ENCODE measurements at places on chromosomes 3 and 15.

DNA sequence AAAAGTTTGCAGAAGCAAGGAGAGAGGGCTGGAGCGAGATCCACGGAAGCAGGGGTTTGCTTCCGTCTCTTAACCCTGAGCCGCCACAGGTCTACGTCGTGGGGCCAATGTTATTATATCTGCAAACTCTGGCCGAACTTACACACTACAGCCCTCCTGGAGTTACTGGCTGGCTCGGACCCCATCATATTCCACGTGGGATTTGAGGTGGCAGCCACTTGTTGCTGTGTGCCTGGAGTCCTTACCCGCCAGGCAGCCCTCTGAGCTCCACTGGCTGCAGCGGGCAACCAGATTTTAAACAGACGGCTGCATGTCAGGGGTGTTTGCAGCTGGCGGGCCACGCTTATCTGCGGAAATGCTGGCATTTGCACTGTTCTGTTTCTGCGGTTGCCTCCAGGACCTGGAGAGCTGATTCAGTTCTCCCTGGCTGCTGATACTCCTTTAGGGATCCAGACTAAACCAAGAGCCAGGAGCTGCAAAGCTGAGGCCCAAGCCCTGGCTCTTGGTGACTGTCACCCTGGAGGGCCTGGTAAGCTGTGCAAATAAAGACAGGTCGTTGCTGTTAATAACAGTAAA lies 34.7 kb downstream of the TM2D3 start:
- H3K27me3 ChIP-seq: no peaks in the 10 kb centered on the region
- no peak overlapping the region for H3K27ac ChIP-seq

DNA sequence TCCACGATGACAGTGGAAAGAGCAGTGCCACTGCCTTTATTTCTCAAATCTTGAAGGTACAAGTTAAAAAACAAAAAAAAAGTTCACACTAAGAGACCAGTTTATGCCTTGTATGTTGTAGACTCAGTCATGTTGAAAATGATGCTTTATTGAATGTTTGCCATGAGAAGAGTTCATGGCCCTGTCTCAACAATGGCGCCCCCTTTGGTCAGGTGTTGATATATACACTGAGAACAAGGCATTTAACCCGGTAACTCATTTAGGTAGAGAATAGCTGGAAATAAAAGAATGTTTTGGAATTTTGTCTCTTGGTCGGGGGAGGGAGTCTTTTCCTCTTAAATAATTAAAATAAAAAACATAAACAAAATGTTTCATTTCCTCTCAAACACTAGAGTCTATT lies 145.6 kb upstream of the SLC2A2 start:
- H3K36me3 ChIP-seq: peaks cover 4% of the 10 kb centered on the region
- H3K27ac ChIP-seq: no peak overlapping the region
- H3K27me3 ChIP-seq: no peaks in the 10 kb centered on the region

- no peak overlapping the region for H3K27ac ChIP-seq
- no peak for DNase-seq
- H3K4me3 ChIP-seq: no peak overlapping the region
- no peaks in the 10 kb centered on the region for H3K27me3 ChIP-seq
- H3K36me3 ChIP-seq: no peaks in the 10 kb centered on the region
- H3K4me1 ChIP-seq: peaks cover 22% of the 10 kb centered on the region
These were observed 56.9 kb downstream of the GLCE start for GRCh38 chr15:69217381-69217780.

- H3K36me3 ChIP-seq: no peaks in the 10 kb centered on the region
- H3K4me3 ChIP-seq: no peak overlapping the region
- H3K4me1 ChIP-seq: no peaks in the 10 kb centered on the region
- no peak overlapping the region for H3K27ac ChIP-seq
- no peaks in the 10 kb centered on the region for H3K27me3 ChIP-seq
- no peak for DNase-seq
These were observed 159.5 kb downstream of the SPATA16 start for GRCh38 chr3:172981407-172981983.

GRCh38 chr3:122358703-122359032 lies 24.4 kb downstream of the MIX23 start:
- H3K27ac ChIP-seq: no peak overlapping the region
- H3K4me1 ChIP-seq: no peaks in the 10 kb centered on the region
- DNase-seq: no peak
- no peaks in the 10 kb centered on the region for H3K27me3 ChIP-seq
- no peak overlapping the region for H3K4me3 ChIP-seq
- no peaks in the 10 kb centered on the region for H3K36me3 ChIP-seq

DNA sequence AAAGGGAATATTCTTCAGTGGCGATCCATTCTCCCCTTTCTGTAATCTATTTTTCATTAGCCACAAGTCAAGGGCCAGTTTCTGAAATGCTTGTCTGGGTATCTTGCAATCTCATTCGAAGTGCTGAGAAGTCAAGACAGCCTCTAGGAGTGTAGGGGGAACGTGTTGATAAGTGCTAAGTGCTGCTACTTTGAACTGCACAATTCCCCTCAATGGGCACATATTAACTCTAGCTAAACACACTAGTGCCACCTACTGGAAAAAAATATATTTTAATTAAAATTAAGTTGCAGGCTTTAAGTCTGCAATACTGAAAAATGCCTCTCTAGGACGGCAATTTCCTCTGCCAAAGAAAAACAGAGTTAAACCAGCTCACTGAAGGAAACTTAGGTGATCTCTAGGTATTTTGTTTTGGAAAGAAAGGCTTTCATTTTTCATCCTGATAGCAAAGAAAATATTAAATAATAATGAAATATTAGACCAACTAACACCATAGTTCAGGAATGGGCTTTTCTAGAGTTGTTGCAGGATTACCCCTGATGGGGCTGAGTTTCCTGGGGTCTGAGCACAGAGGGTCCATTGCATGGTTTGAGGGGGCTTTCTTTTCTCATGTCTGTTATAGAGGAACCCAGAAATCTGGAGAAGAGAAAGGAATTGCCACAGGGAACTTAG lies 181.9 kb upstream of the KBTBD8 start:
- H3K4me1 ChIP-seq: no peaks in the 10 kb centered on the region
- H3K36me3 ChIP-seq: no peaks in the 10 kb centered on the region
- no peak overlapping the region for H3K4me3 ChIP-seq
- no peaks in the 10 kb centered on the region for H3K27me3 ChIP-seq

DNA sequence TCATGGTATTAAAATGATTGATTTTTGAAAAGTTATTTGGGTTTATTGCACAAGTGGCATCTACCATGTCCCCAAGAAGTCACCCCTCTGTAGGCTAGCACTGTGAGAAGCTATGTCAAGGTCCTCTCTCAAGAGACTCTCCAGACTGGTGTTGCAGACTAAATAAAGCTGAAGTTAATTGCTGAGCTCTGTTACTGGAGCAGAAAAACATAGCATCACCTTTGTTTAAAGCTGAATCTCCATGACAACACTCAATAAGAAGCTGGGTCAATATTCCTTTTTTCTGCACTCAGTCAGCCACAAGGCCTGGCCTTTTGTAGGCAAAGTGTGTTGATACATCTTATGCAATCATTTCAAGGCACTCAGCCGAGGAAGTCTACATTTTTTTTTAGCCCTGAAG lies 806.6 kb upstream of the LMCD1 start:
- H3K4me1 ChIP-seq: no peaks in the 10 kb centered on the region
- H3K27me3 ChIP-seq: no peaks in the 10 kb centered on the region
- DNase-seq: no peak

DNA sequence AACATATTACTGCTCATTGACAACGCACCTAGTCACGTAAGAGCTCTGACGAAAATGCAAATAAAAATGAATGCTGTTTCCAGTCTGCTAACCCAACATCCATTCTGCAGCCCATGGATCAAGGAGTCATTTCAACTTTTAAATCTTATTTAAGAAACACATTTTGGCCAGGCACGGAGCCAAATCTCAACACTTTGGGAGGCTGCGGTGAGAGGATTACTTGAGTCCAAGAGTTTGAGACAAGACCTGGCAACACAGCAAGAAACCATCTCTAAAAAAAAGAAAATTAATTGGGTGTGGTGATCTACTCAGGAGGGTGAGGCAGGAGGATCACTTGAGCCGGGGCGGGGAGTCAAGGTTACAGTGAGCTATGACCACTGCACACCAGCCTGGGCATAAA lies 22.4 kb upstream of the TM4SF19 start:
- H3K36me3 ChIP-seq: peaks cover 55% of the 10 kb centered on the region
- no peak overlapping the region for H3K4me3 ChIP-seq
- no peak for DNase-seq

DNA sequence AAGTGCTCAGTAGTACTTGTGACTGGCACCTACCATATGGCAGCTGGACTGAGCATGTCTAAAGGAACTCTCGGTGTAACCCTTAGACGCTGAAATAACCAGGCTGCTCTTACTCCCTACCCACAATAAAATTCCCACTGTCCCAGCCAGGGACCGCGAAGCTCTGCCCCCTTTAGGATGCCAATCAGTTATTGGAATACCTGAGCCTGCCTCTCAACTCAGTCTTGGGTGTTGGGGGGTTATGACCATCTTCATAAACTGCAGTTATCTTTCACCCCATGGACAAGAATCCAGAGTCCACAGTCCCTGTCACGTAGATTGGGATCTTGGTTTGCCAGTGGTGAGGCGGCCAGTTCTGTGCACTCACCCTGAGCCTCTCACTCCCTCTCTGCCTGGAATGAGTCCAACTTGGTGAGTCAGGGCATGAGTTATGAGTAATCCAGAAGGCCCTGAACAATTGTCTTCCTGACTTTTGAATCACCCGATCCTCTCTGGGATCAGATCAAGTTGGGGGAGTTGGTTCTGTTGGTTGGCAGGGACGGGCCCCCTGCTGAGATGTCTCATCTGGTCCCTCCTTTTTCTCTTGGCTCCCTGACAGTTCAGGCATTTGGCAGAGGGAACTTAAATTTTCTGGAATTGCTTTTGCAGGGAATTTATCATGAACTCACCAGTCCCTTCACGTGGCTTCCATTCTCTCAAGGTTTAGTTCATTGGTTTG lies 120.1 kb upstream of the UBE2E1 start:
- peak overlapping the region; percentile 36 for H3K27ac ChIP-seq
- no peaks in the 10 kb centered on the region for H3K36me3 ChIP-seq
- H3K4me1 ChIP-seq: peaks cover 5% of the 10 kb centered on the region
- H3K27me3 ChIP-seq: no peaks in the 10 kb centered on the region
- H3K4me3 ChIP-seq: no peak overlapping the region

- H3K27ac ChIP-seq: no peak overlapping the region
- DNase-seq: no peak
- H3K4me3 ChIP-seq: no peak overlapping the region
- no peaks in the 10 kb centered on the region for H3K36me3 ChIP-seq
- H3K4me1 ChIP-seq: peaks cover 39% of the 10 kb centered on the region
These were observed 45.1 kb downstream of the DAPK2 start for GRCh38 chr15:64001148-64001547.

DNA sequence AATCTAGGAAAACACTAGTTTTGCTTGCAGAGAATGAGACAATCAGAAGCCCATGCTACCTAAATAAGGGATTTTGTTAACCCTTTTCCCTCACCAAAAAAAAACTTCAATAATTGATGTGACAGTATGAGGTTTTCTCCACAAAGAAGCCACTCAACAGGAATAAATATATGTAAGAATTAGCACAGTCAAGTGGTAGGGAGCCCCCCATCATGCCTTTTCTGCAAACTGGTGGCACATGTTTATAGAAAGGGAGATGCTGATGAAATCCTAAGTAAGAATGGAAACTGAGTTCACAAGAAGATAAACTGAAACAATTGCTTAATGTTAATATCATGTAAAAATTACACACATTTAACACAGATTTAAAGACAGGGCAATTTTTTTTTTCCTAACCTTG lies 51.0 kb downstream of the PHC3 start:
- no peak for DNase-seq
- no peak overlapping the region for H3K4me3 ChIP-seq

DNA sequence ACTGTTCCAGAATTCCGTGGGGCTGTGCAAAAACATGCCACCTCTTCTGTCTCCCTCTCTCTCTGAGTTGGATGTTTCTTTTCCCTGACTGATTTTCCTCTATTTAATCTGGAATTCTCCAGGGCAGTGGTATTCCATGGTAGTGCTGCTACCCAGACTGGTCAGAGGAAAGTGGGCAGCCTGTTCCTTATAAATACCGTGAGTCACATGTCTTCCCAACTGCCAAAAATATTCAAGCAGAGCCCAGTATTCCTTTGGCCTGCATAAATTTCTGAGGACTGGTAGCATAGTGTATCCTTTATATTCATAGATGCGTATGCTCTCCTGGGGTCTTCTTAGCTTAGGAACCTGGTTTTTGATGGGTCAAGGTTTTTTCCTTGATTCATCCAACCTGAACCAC lies 40.9 kb downstream of the CEMIP start:
- no peaks in the 10 kb centered on the region for H3K36me3 ChIP-seq
- H3K27ac ChIP-seq: no peak overlapping the region
- no peaks in the 10 kb centered on the region for H3K27me3 ChIP-seq
- H3K4me3 ChIP-seq: no peak overlapping the region
- no peak for DNase-seq

GRCh38 chr15:62403164-62403809 lies 238.2 kb upstream of the C2CD4B start:
- DNase-seq: no peak
- H3K4me3 ChIP-seq: no peak overlapping the region
- peak overlapping the region; percentile 23 for H3K27ac ChIP-seq

- H3K4me3 ChIP-seq: peak overlapping the region; percentile 48
- peaks cover 4% of the 10 kb centered on the region for H3K4me1 ChIP-seq
- peak overlapping the region; percentile 98 for H3K27ac ChIP-seq
- H3K27me3 ChIP-seq: peaks cover 82% of the 10 kb centered on the region
- H3K36me3 ChIP-seq: no peaks in the 10 kb centered on the region
- DNase-seq: no peak
These were observed 3.7 kb downstream of the MEIS2 start for GRCh38 chr15:37096558-37097143.

GRCh38 chr3:34065901-34066300 lies 267.5 kb downstream of the PDCD6IP start:
- H3K4me3 ChIP-seq: no peak overlapping the region
- H3K4me1 ChIP-seq: no peaks in the 10 kb centered on the region
- DNase-seq: no peak
- no peaks in the 10 kb centered on the region for H3K27me3 ChIP-seq

- H3K36me3 ChIP-seq: no peaks in the 10 kb centered on the region
- H3K4me3 ChIP-seq: no peak overlapping the region
- no peak for DNase-seq
- H3K27ac ChIP-seq: peak overlapping the region; percentile 19
- H3K27me3 ChIP-seq: no peaks in the 10 kb centered on the region
These were observed 14.8 kb upstream of the LDHAL6B start for GRCh38 chr15:59191855-59192237.

GRCh38 chr15:31392761-31393401 lies 66.2 kb downstream of the KLF13 start:
- DNase-seq: peak; percentile 62
- H3K4me3 ChIP-seq: peak overlapping the region; percentile 45
- peaks cover 8% of the 10 kb centered on the region for H3K4me1 ChIP-seq
- H3K27ac ChIP-seq: peak overlapping the region; percentile 85

DNA sequence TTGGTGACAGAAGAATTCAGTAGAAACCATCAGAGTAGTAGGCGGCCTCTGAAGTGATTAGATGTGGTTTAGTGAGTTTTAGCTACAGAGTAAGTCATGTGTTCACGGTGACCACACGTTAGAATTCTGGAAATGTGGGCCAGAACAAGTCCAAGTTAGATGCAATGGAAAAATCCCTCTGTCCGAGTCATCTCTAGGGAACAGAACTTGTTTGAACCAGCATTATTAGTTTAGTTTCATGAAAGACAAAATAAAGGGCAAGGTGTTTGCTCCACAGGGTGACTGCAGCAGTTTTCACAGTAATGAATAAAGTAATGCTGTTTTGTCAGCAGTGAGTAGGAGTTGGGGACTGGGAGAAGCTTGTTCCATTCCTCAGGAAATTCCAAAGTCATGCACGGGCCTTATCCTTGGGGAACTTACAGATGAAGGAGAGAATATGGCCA lies 100.2 kb downstream of the CGNL1 start:
- no peak overlapping the region for H3K27ac ChIP-seq
- no peak for DNase-seq
- H3K4me3 ChIP-seq: no peak overlapping the region
- no peaks in the 10 kb centered on the region for H3K4me1 ChIP-seq
- H3K36me3 ChIP-seq: no peaks in the 10 kb centered on the region
- no peaks in the 10 kb centered on the region for H3K27me3 ChIP-seq

GRCh38 chr3:64410226-64410625 lies 185.0 kb upstream of the PRICKLE2 start:
- no peak for DNase-seq
- no peak overlapping the region for H3K4me3 ChIP-seq
- no peak overlapping the region for H3K27ac ChIP-seq
- H3K4me1 ChIP-seq: no peaks in the 10 kb centered on the region
